Uterus (tissue), 4 donors: ENCODE measurements at places on chromosomes 3 and 15.
A peak's percentile ranks its signal among the peaks of the same experiment; 100 is the strongest.

- DNase-seq = no peak
Observed at GRCh38 chr3:38468765-38469164, 15.1 kb downstream of the ACVR2B start.

DNA sequence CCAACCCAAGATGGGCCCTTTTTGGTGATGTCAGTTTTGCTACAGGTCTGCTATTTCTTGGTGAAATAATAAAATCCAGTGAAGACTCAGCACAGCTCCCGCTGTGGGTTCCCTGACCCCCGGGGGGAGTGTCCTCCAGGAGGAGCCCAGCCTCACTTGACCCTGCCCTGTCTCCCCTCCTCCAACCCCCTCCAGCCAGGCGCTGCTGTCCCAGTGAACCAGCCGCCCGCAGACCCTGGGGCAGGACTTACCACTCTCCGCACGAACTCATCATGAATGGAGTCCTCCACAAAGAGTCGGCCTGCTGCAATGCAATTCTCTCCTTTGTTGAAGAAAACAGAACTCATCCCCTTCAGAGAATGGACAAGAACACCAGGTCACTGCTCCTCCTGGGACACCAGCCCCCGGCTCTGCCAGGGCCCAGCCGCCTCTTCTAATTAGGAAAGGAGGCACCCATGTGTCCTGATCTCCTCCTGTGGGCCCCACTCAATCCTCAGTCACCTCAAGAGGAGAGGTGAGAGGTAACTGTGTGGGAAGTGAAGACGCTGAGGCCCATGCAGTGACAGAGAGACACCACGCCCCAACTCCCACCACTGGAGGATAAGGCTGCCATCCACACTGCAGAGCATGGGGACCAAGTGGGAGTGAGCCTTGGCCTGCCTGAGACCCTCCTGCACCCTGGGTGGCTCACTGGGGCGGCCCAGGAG is 28.8 kb upstream of the SLC41A3 start:
- no peak for DNase-seq

GRCh38 chr15:29945943-29946596 is 123.8 kb upstream of the TJP1 start:
- no peak for DNase-seq

- DNase-seq = no peak
Observed at GRCh38 chr3:78642226-78643035, 1125.4 kb downstream of the ROBO1 start.

DNA sequence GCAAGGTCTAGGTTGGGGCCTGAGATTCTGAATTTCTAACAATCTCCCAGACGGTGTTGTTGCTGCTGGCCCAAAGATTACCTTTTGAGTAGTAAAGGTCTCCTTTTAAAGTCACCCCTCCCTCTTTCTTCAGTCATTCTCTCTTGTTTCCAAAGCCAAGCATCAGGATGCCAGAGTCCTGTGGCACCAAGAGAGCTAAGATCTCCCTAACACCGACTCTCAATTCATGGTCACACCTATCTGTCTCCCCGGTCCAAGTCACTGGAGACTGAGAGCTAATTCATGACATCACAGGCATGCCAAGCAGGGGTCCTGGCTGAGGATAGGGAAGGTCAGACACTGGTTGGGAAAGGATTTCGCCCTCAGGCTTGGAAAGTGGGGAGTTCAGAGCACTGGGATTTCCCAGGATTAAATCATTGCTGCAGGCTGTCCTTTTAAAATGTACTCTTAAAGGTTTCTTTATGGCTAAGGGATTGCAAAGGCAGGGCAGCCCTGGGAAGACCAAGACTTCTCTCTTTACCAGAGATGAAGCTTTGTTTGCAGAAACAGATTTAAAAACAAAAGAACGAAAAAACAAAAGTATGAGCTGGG is 7.3 kb downstream of the SHOX2 start:
- no peak for DNase-seq

- peak; percentile 36 for DNase-seq
Observed at GRCh38 chr3:49277383-49277775, 347 bp upstream of the C3orf62 start.

GRCh38 chr3:123015596-123015995 is 12.0 kb downstream of the SEMA5B start:
- no peak for DNase-seq

DNA sequence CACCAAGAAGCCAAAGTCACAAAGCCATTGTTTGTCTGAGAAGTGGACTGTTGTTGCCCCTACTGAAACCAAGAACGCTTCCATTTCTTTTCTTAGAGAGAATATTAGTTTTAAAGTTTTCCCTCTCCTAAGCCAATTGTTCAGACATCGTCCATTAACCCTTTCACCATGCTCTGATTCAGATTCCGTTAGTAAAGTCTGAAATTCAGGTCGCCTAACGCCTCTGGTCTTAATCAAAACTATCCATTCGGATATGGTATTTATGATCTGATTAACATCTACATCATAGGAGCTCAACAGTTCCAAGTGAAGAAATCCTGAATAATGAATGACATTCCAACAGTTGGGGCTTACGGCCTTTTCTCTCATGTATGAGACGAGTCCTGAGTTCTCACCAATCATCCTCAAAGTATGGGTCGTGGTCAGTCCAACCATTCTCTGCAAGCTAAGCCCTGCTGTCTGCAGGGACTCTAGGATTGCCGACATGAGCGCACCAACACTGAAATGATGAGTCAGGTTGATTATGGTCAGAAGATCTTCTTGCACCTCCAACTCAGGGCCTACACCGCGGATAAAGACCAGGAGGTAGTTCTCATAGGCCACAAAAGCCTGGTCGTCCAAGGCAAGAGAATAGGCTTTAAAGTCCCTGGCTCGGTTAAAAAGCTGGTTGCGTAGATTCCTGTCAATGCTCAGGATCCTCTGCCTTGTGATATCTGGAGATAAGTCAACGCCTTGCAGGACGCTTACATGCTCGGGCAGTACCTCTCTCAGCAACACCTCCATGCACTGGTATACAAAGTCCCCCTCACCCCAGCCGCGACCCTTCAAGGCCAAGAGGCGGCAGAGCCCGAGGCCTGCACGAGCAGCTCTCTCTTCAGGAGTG is 767 bp downstream of the EPM2AIP1 start:
- DNase-seq = peak; percentile 31

GRCh38 chr3:99957151-99957796 is 139.6 kb downstream of the CMSS1 start:
- DNase-seq = no peak

DNA sequence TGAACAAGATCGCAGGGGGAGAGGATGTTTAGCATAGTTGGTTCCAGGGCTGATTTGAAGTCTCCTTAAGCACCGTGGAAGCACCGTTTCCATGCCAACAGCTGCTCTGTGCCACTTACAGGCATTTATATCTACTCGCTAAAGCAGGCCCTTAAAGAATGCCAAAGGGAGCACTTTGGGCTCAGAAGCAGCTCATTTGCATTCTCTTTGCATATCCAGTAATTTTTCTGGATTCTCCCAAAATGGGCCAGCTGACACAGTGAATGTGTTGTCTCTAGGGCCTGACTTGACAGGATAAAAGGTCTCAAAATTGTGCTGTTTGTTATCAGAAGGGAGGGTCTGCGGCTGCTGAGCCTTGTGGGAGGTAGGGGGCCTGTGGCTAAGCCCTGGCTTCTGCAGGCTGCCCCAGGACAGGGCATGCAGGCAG is 138.6 kb downstream of the FBLN2 start:
- no peak for DNase-seq

DNA sequence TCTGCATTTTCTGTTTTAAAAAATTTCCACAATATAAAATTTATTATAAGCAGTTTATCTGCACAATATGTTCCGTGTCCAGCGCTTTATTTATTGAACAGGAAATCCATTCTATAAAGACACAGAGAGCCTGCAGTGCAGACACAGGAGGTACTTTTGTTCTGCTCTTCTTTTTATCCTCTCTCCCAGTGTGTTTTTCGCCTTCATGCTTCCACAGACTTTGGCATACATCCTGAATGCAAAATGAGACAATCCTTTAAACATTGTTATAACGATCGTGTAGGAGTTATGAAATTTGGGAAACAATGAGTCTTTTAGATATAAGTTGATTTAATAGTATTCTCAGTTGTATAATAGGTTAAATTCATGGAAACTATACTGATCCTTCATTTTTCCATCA is 749.2 kb downstream of the NAALADL2 start:
- no peak for DNase-seq

DNA sequence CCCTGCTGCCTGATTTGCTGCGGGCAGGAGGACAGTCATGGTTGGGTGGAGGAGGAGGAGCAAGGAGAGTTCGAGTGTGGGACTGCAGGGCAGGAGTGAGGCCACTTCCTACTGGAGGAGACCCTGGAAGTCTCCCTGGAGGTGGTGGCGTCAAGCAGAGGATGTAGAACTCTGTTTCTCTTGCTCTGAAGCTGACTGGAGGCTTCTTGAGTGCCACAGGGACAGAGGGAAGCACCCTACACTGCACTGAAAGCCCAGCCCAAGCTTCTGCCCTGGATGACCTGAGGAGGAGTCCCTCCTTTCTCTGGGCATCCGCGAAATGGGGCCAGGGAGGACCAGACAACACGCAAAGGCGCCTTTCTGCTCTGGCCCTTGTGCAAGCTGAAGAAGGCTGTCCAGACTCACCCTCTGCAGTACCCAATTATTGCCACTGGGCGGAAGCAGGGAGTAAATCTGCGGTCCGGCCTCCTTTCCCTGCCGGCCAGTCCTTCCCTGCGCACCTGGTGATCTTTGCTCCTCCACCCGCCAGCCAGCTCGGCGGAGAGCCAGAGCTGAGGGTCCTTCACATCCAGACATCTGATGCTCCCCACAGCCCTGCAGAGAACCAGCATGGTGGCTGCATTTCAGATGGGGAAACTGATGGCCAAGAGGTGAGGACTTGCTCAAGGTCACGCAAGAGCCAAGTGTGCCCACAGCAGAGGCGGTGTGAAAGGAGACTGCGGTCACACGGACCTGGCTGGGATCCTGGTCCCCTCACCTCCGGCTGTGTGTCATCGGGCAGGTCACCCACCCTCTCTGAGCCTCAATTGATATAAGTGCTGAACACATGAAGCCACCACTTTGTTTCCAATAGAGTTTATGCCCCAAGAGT is 207.1 kb downstream of the TBC1D2B start:
- DNase-seq = peak; percentile 33

GRCh38 chr15:89416339-89417183 is 79.8 kb downstream of the RHCG start:
- DNase-seq = no peak

DNA sequence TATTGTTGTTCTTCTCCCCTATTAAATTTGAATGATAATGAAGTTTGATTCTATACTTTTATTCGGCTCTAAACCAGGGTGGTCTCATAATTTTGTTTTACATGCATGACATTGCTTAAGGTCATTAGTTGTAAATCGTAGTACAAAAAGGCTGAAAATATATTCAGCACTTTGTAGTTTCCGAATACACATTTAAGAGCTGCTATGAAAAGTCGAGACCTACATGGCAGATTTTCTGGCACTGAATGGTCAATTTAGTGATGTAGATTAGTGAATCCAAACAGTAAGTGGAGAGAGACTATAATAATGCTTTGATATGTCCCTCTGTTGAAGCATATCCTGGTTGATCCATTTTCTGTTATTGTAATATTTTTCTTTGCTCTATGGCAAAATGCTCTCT is 254.0 kb upstream of the SOX2 start:
- DNase-seq = no peak

DNA sequence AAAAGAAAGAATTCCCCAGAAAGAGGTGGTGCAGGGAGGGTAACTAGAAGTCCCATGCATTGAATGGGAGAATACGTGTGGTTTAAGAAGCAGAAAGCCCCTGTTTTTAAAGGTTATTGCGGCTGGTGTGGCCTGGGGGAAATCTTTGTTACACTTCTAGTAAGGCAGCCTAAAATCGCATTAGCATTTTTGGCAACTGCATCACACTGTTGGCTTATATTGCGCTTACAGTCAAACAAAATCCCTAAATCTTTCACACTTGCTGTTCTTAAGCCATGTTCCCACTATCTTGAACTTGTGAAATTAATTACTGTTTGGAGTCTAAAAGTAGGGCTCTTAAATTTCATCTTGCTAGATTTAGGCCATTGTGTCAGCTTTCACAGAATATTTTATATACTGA is 66.0 kb upstream of the GOLIM4 start:
- DNase-seq = no peak

GRCh38 chr3:43455233-43455632 is 166.6 kb downstream of the ANO10 start:
- no peak for DNase-seq

- no peak for DNase-seq
Observed at GRCh38 chr3:145094355-145094941, 1066.5 kb downstream of the PLOD2 start.

DNA sequence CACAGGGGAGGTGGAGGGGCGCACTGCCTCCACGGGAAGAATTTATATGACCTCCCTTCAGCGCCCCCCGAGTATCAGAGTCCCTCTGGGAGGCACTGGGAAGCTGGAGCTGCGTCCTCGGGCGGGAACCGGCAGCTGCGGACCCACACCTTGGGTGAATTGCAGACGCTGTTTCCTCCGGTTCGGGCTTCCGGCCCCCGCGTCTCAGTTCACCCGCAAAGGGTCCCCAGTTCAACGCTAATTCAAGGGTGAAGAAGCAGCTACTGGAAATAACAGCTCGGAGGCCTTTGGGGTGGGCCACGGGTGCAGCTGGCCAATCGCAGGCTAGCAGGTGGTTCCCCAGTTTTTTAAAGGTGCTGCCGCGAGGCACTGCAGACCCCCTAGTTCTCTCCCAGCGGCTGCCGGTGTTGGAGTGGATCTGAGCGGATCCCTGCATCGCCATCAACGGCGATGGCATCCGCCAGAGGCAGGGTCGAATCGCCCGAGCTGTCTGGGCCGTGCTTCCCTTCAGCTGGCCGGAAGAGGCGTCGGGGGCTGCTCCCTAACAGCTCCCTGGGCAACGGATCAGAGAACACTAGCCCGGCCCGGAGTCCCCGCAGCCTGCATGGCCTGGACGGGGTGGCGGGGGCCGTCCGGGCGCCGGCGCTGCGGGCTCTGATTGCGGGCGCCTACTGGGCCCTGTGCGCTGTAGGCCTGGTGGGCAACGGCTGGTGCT is 19.4 kb upstream of the ADAMTS7 start:
- DNase-seq = no peak

- DNase-seq = no peak
Observed at GRCh38 chr3:14304101-14305045, 98.0 kb upstream of the SLC6A6 start.

GRCh38 chr15:93136606-93137005 is 47.6 kb upstream of the RGMA start:
- DNase-seq = no peak

- DNase-seq = no peak
Observed at GRCh38 chr3:156371701-156372100, 183.2 kb downstream of the SSR3 start.
